ENCODE measurements at places on chromosomes 3 and 15. TPM values are rescaled to one million over a fixed set of nuclear protein-coding genes. Genes with fewer than 3 reads are reported as not detected.

Gene SLC6A1
- not detected for total RNA-seq

GRCh38 chr15:83398626-83399025, 48.5 kb upstream of the SH3GL3 start:
- peak; percentile 42 for DNase-seq

GRCh38 chr15:90151989-90152645, 49.0 kb upstream of the SEMA4B start:
- DNase-seq: no peak

Gene SLC12A8
- 0.69 TPM for total RNA-seq

Gene EFCC1
- total RNA-seq: 0.40 TPM

DNA sequence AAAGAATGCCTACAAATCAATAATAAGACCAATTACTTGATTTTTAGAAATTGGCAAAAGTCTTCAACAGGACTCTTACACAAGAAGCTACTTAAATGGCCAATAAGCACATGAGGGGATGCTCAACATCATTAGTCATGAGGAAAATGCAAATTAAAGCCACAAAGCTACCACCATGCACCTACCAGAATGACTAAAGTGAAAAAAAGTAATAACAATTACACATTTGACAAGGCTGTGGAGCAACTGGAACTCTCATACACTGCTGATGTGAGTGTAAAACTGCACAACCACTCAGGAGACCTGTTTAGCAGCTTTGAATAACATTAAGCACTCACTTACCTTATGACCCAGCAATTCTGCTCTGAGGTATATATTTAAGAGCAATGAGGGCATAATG, 68.4 kb downstream of the PPCDC start:
- no peak for DNase-seq

Gene LEO1
- total RNA-seq: 29.0 TPM

Gene DHX30
- 96.6 TPM for total RNA-seq

Gene ALDH1A3
- total RNA-seq: 0.34 TPM

- DNase-seq: no peak
These were observed 20.0 kb downstream of the ARIH2 start for GRCh38 chr3:48938689-48939088.

Gene XIRP1
- not detected for total RNA-seq

DNA sequence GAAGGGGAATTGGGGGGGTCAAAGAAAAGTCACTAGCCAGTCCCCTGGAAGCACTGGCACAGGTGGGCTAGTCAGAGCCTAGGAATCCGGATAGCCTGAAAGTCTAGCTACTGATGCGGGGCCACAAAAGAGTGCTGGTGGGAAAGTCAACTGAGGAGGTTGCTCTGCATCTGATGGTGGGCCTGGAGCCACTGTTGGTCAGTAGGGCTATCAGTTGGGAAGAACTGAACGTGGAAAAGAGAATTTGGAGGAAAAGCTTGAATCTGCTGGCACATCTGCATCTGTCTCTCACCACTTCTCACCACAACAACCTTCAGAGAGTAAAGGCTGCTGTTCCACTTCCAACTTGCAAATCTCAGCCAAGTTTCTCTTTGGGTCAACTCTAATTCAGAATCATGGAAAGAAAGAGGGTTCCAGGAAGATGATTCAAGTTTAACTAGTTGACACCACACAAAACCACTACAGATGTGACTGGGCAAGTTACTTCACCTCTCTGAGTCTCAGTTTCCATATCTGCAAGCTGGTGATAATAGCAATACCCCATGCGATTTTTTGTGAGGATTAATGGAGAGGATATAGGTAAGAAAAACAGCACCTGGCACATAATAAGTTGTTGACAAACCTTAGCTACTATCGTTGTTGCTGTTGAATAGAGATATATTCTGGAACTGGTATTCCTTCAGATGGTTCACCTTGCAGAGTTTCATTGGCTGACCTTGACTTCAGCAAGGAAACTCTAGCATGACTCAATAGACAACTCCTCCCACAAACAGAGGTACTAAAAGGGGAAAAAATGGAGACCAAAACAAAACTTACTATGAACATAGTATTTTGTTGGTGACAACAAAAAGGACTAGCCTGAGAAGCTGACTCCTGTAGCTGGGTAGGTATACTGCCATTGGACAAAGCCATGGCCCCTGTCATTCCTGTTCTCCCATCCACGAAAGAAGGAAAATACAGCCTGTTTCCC, 280.2 kb upstream of the STT3B start:
- DNase-seq: no peak

- no peak for DNase-seq
These were observed 49.7 kb upstream of the SKIL start for GRCh38 chr3:170307671-170308405.

Gene RAD51
- total RNA-seq: 5.1 TPM

DNA sequence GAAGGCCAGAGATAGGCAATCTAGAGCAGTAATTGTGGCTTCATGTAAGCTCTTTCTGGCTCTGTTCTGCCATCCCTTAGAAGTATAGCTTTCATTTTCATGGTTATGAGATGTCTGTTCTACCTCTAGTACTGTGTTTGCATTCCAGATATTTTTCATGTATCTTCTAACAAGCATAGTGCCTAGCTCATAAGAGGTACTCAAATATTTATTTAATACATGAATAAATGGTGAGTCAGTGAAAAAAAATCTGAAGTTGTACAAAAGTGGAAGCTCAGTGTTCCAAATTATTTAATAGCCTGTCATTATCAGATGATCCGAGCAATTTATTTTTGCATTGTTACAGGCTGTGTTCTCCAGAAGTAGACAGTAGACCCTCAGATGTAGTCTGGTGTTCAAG, 64.3 kb downstream of the OXSM start:
- no peak for DNase-seq

Gene MYEF2
- 4.1 TPM for total RNA-seq
